ENCODE measurements at places on chromosomes 7 and 10. TPM values are rescaled to one million over a fixed set of nuclear protein-coding genes. Genes with fewer than 3 reads are reported as not detected.

CD36 gene
- 240 TPM for total RNA-seq

DNA sequence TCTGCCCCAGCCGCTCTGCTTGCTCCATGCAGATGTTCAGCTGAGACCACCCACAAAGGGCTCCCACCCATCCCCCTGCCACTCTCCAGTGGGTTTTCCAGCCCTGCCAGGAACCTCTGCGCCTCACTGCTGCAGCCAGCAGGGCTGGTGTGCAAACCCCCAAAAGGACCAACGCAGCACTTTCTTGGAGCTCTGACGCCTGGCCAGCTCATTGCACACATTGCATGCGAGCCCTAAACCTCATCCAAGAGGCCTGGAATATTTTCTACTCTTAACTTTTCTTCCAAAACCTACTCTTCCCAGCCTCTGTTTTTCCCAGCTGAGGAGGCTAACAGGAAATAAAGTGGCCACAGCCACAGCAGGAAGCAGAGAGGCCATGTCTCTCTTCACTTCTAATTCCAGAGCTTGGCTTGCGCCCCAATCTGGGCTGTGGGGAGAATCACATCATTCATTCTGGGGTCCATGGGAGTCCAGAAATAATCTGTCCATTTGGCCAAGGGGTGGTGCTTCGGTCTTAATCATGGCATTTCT is 4.6 kb upstream of the FAM170B start:
- DNase-seq: no peak

AKR1C4 gene
- not detected for total RNA-seq

DNA sequence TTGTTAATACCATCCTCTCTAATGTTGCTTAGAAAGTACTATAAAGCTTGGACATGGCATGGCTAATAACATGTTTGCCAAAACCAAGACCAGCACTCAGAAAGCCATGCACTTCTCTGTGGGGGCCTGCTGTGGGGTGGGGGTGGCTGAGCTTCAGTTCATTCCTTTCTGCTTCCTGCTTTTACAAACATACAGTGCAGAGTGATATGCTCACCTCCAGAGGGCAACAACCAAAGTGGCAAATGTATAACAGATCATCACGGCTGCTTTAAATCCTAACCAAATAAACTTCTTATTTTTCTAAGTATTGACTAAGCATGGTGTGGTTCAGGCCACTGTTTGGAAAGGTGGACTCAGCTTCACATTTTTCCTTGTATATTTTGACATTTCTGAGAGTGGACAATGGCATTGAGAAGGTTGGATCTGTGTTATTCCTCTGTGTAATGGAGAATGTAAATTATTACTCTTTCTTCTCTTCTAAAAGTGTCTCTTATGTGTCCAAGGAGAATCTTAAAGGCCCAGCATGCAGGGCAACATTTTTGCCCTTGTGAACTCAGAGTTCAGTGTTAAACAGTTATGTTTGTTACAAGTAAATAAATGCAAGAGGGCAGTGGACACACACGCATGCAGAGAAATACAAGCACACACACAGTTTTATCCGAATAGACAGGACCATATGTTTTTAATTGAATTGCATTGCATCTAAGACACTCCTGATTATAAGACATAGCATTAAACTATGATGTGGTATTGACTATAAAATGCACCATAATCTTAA is 186.1 kb downstream of the HERPUD2 start:
- no peak for DNase-seq

GJC3 gene
- 6.6 TPM for total RNA-seq

GJD4 gene
- total RNA-seq: not detected

DNA sequence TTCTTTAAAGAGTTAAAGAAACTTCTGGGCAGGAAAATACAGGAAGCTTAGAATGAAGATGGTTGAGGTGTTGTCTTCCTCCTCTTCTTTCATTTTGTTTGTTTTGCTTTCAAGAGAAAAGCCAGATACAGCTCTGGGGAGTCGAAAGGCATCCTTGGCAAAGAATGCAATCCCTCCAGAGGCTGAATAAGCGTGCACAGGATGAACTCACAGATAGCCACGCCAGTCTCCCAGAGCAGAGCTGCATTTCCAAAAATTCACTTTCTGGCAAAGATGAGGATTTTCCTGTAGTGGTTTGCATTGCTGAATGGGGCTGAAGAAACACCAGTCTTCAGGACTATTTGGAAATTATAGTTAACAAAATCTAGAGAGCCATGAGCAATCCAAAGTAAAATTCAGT is 336.4 kb downstream of the NRG3 start:
- DNase-seq: no peak

GRCh38 chr7:100602889-100603725 is 944 bp downstream of the PCOLCE start:
- peak; percentile 71 for DNase-seq

PCGF5 gene
- 66.9 TPM for total RNA-seq

- DNase-seq: no peak
Observed at GRCh38 chr10:49601857-49602256, 8.3 kb upstream of the SLC18A3 start.

PDGFA gene
- total RNA-seq: 33.4 TPM

- no peak for DNase-seq
Observed at GRCh38 chr7:99272476-99273045, at the start of gene MYH16. Gene MYH16 (plus strand): TSS chr7:99272839.

GRCh38 chr7:20744954-20745446 is 41.7 kb downstream of the SP8 start:
- DNase-seq: no peak

- DNase-seq: no peak
Observed at GRCh38 chr7:80346704-80347103, 165.2 kb downstream of the GNAT3 start.

- peak; percentile 11 for DNase-seq
Observed at GRCh38 chr10:86258941-86259340, 107.7 kb downstream of the GRID1 start.

- no peak for DNase-seq
Observed at GRCh38 chr7:17274551-17275245, 23.8 kb upstream of the AHR start.

DNA sequence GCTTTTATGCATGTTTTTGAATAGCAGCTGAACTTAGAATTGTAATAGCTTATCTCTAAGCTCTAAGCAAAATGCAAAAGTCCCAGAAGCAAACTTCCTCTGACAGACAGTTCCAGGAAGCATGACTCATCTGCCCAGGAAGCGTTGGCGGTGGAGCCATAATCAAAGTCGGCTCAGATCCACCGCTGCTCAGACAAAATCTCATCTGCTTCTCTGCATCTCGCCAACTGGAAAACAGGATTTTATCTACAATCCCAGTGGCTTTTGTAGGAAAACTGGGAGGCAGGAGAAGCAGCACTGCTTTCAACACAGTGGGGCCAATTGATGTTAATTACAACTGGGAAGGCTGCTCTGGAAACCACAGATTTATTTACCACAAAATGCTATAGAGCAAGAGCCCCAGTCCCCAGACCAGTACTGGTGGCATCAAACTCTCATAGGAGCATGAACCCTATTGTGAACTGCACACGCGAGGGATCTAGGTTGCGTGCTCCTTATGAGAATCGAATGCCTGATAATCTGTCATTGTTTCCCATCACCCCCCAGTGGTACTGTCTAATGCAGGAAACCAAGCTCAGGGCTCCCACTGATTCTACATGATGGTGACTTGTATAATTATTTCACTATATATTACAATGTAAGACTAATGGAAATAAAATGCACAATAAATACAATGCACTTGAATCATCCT is 99.9 kb downstream of the CUBN start:
- DNase-seq: peak; percentile 32

- DNase-seq: no peak
Observed at GRCh38 chr10:44280226-44281014, 104.5 kb downstream of the CXCL12 start.

MTERF1 gene
- total RNA-seq: 11.5 TPM

DNA sequence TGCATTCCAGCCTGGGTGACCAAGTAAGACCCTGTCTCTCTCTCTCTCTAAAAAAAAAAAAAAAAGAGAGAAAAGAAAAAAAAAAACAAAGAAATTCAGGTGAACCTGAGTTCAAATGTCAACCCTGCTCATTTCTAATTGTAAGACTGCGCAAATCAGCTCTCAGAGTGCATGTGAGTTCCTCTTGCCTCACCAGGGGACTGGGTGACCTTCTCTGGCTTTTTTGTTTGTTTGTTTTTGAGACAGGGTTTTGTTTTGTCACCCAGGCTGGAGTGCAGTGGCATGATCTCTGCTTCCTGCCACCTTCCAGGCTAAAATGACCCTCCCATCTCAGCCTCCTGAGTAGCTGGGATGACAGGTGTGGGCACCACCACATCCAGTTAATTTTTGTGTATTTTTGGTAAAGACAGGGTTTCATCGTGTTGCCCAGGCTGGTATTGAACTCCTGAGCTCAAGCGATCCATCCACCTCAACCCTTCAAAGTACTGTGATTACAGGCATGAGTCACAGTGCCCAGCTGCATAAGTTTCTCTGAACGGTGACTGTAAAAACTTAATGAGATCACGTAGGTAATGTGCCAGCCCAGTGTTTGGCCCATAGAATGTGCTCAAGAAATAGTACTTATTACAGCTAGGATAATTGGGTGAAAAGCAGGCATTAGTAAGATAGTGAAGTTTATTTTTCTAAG is 45.3 kb upstream of the BAMBI start:
- no peak for DNase-seq
